Activated naive CD8-positive, alpha-beta T cell treated with anti-CD3 and anti-CD28 coated beads for 36 hours (primary cell): ENCODE measurements at places on chromosomes 7 and 10. TPM values are rescaled to one million over a fixed set of nuclear protein-coding genes. Genes with fewer than 3 reads are reported as not detected.

Gene DAGLB
- total RNA-seq, result 15.7 TPM

DNA sequence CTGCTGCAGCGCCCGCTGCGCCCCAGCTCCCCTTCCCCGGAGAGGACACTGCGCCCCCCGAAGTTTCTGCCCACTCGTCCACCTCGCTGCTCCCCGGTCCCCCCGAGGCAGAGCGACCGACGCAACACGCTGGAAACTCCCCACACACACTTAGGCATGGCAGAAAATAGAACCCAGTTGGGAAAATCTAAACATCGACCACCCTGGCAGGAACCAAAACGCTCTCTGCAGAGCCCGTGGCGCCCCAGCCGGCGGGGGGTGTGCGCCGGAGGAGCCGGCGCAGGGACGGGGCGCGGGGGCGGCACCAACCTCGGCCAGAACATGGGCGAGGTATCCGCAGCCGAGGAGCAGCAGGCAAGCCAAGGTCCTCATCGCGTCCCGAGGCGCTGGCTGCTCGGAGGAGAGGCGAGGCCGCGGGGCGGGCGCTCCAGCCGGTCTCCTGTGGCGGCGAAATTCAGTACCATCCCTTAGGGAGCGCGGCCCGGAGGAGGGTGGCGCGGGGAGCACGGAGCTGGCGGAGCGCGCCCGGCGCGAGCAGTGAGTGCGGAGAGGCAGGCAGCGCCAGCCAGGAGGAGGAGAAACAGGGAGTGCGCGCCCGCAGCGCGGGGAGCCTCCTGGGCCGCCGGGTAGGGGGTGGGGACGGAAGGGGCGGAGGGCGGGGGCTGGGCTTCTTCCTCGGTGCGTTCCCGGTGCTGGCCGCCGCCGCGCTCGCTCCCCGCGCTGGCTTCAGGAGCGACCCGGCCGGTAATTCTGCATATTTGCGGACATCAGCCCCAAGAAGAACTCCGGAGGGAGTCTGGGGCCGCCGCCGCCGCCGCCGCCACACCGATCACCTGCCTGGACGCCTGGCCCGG is 789 bp downstream of the PDGFA start:
- peaks cover 58% of the 10 kb centered on the region for H3K27me3 ChIP-seq
- H3K27ac ChIP-seq, result peak overlapping the region; percentile 38
- H3K36me3 ChIP-seq, result no peaks in the 10 kb centered on the region
- peak; percentile 48 for DNase-seq

DNA sequence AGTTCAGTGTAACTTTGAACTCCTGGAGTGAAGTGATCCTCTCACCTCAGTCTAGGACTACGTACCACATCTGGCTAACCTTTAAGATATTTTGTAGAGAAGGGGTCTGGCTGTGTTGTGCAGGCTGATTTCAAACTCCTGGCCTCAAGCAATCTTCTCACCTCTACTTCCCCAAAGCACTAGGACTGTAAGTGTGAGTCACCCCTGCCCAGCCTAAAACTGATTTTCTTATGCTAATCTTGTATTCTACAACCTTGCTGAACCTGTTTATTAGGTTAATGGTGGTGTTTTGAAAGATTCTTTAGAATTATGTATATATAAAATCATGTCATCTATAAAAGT is 58.0 kb downstream of the LCOR start:
- H3K27me3 ChIP-seq, result no peaks in the 10 kb centered on the region
- no peak for DNase-seq
- no peak overlapping the region for H3K27ac ChIP-seq
- H3K4me3 ChIP-seq, result no peak overlapping the region
- H3K36me3 ChIP-seq, result peaks cover 72% of the 10 kb centered on the region
- peaks cover 35% of the 10 kb centered on the region for H3K4me1 ChIP-seq

DNA sequence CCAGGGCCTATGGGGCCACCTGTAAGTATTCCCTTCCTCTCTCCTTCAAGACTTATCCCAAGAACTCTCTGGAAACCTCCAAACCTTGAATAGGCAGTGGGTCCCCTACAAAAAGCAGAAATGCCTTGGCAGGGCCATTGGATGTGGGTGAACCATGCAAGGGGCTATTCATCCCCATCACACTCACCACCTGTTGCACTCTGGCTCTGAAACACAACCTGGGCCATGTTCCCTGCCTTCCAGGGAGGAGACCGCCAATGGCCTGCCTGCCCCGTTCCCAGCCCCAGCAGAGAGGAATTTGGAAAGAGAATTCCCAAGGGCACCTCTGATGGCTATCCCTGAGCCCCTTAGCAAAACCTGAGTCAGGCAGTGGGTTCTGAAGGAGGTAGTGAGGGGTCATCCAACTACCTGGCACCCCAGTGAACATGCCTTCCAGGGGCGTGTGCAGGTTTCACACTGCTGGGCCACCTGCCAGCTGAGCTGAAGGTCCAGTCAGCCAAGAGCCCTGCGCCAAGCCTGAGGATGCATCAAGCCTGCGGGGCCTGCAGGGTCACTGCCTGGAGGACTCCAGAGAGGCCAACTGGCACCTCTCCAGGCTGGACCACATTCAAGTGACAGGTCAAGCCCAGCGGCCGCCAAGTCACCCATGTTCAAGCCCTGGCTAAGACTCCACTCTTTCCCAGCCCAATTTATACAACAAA is 101.3 kb downstream of the COL13A1 start:
- DNase-seq, result no peak
- no peaks in the 10 kb centered on the region for H3K36me3 ChIP-seq
- H3K27ac ChIP-seq, result no peak overlapping the region

DNA sequence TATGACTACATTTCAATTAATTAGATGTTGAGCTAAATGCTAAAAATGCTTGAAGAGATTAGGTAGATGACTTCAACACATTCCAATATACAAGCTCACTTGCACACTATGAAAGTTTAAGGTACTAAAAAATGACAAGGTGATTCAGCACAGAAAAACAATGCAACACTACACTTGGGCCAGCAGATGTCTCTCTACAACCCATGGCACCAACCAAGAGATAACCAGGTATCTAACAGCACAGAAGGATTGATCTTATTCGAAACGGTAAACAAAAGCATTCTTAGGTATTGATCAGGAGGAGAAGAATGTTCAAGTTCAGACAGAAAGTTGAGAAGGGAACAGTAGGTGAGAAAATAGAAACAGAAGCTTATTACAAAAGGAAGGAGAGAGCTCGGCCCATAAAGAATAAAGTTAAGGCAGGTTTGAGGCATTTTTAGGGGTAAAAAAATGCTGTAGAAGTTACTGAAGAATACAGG is 248.2 kb upstream of the KLF14 start:
- H3K27ac ChIP-seq, result no peak overlapping the region
- H3K27me3 ChIP-seq, result no peaks in the 10 kb centered on the region
- H3K4me1 ChIP-seq, result peaks cover 54% of the 10 kb centered on the region
- no peak overlapping the region for H3K4me3 ChIP-seq
- H3K36me3 ChIP-seq, result peaks cover 28% of the 10 kb centered on the region

DNA sequence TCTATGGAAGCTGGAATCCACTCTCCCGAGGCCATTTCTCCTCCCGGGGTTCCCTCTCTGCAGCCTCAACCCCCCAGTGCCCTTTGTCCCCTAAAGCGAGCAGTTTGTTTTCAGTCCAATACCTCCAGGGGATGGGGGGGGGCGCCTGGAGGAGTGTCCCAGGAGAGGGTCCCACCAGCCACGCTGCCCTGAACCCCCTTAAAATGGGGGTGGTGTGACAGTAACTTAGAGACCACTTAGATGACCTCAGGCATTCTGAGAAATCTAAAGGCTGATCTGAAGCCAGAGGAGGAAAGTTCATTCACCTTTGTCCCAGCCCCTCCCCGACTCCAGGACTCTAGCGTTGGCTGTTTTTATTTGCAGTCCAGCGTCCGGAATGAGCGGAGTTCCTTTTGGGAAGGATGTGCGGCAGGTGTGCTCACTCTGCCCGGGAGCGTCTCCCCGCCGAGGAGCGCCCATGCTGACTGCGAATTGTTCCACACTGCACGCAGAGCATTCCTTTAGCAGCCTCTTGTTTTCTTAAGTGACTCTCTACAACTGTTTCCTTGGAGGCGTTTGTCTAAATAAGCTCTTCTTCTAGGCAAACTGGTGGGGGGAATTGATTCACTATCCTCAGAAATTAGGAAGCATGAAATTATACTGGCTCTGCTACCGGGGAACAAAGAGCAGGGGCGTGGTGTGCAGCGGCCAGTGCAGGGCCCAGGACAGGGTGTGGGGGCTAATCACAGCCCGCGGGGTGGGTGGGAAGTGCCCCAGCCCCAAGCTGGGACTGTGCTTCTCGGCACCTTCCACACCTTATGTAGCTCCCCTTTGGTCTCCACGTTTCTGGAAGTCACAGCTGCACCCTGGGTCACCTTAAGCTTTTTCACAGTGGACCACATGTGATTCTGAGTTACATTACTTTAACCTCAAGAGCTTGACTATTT is 46.3 kb downstream of the SYPL1 start:
- H3K27me3 ChIP-seq, result no peaks in the 10 kb centered on the region
- H3K36me3 ChIP-seq, result no peaks in the 10 kb centered on the region
- H3K4me1 ChIP-seq, result peaks cover 42% of the 10 kb centered on the region
- no peak overlapping the region for H3K27ac ChIP-seq

GRCh38 chr7:127733986-127734385 is 82.0 kb downstream of the SND1 start:
- peaks cover 5% of the 10 kb centered on the region for H3K4me1 ChIP-seq
- H3K36me3 ChIP-seq, result peaks cover 49% of the 10 kb centered on the region
- no peak overlapping the region for H3K4me3 ChIP-seq
- no peaks in the 10 kb centered on the region for H3K27me3 ChIP-seq

DNA sequence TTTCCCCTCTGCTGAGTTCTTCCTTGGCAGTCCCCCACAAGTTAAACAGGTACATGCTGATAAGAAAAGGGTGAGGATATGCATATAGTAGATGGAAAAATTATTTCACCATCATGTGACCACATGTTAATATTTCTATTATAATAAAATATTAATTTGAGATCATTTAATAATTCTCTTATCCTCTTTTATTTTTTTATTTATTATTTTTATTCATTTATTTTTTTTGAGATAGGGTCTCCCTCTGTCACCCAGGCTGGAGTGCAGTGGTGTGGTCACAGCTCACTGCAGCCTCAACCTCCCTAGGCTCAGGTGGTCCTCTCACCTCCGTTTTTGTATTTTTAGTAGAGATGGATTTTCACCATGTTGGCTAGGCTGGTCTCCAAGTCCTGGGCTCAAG is 11.6 kb upstream of the GLI3 start:
- H3K36me3 ChIP-seq, result no peaks in the 10 kb centered on the region
- H3K4me1 ChIP-seq, result no peaks in the 10 kb centered on the region
- H3K27me3 ChIP-seq, result peaks cover 8% of the 10 kb centered on the region
- no peak for DNase-seq
- H3K4me3 ChIP-seq, result no peak overlapping the region
- H3K27ac ChIP-seq, result no peak overlapping the region

GRCh38 chr10:132245056-132245455 is 58.3 kb downstream of the DPYSL4 start:
- DNase-seq, result no peak
- H3K36me3 ChIP-seq, result no peaks in the 10 kb centered on the region
- H3K4me3 ChIP-seq, result no peak overlapping the region
- H3K27me3 ChIP-seq, result no peaks in the 10 kb centered on the region

DNA sequence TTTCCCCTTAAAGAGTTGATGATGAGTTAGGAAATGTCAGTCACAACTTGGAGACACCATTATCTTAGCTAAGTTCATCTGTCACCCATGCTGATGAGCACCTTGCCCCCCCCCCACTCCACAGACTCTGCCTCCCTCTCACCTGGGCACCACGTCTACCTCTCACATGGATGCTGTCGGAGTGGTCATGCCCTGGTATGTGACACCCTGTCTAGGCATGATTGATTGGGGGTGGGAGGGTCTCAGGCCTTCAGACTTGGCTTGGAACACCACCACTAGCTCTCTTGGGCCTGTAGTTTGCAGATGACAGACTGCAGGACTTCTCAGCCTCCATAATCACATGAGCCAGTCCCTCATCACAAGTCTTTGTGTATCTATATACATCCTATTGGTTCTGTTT is 78.0 kb downstream of the WDR37 start:
- no peak for DNase-seq
- no peaks in the 10 kb centered on the region for H3K27me3 ChIP-seq
- H3K4me3 ChIP-seq, result no peak overlapping the region

DNA sequence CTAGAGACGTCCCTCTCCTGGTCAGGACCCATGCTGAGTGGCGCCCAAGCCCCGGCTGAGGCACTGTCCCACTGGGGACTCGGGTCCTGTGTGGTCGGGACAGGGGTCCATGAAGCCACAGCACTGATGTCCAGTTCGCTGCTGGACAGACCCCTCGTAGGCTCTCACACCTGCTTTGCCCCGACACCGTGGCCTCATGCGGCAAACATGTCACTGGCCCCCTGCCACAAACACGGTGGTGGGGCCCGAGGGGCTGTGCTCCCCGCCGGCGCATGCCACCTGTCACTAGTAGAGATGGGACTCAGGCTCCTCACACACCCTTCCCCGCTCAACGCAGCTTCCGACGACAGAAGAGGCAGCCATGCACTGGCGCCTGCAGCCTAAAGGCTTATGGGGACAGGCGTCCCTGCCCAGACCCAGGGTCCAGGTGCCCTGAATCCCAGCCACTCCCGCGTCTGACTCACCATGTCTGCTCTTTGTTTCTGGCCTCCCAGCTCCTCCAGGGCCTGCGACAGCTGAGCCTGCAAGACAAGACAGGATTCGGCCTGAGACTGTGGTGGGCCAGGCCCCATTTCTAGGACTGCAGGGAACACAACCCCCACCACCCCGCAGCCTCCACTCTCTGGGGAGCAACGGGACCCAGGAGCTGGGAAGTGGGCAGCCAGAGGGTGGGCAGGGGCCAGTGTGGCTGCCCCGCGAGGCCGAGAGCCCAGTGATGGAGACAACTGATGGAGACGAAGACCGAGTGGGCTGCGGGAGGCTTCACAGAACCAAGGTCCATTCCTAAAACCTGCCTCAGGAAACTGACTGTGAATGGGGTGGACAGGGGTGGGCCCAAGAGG is 230.9 kb downstream of the MAD1L1 start:
- no peaks in the 10 kb centered on the region for H3K36me3 ChIP-seq
- DNase-seq, result no peak
- H3K4me3 ChIP-seq, result no peak overlapping the region
- no peaks in the 10 kb centered on the region for H3K4me1 ChIP-seq
- no peak overlapping the region for H3K27ac ChIP-seq
